ENCODE measurements at places on chromosomes 12 and 14.
A peak's percentile ranks its signal among the peaks of the same experiment; 100 is the strongest.

DNA sequence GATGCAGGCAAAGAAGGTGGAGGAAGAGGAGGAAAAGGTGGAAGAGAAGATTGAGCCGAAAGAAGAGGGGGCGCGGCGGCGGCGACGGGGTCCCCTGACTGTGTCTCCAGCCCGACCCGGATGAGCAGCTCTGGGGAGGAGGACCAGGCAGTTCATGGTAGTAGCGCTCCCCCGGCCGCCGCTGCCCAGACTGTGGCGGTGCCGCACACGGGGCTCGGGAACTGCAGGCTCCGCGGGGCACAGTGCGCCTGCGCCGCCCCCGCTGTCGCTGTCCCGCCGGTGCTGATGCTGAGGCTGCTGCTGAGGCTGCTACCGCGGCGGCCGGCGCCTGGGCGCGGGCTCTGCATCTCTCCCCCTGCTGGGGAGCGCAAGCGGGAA, at the start of gene KCNH5:
Gene KCNH5 (minus strand): TSS at position 225 of the 378 bp plus-strand sequence. CDS start 272 bp downstream, outside the sequence.
- no peak for DNase-seq

GRCh38 chr12:130216031-130216430, 53.8 kb downstream of the FZD10 start:
- DNase-seq, result no peak

- no peak for DNase-seq
Measured at GRCh38 chr12:27347779-27348178, 15.1 kb downstream of the BMAL2 start.

- no peak for DNase-seq
Measured at GRCh38 chr14:96038920-96039632, at the start of gene C14orf132. TSS of gene C14orf132 (plus strand) at chr14:96039362. CDS start at chr14:96039501, 139 bp downstream.

DNA sequence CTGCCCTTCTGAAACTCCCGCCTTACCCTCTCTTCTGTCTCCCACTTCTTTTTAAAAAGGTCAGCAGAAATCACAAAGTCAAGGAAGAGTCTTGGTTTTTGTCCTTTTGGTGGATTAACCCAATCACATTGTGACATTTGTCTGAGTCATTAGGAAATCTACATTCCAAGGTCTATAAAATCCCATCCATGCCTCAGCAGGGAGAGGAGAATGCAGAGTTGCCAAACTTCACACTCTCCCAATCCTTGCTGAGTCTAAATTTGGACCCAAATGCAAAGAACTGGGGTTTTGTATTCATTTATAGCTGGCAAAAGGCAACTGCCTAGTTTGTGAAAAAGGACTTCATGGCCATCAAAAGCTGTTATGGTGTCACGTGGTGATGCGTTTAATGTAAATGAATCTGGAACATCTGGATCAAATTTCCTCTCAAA, 67.9 kb downstream of the TMEM30B start:
- DNase-seq, result no peak

- DNase-seq, result peak; percentile 92
Measured at GRCh38 chr12:401235-402028, at the start of gene CCDC77. TSS of gene CCDC77 (plus strand) at chr12:401644. CDS start at chr12:409384, 7,740 bp downstream.

DNA sequence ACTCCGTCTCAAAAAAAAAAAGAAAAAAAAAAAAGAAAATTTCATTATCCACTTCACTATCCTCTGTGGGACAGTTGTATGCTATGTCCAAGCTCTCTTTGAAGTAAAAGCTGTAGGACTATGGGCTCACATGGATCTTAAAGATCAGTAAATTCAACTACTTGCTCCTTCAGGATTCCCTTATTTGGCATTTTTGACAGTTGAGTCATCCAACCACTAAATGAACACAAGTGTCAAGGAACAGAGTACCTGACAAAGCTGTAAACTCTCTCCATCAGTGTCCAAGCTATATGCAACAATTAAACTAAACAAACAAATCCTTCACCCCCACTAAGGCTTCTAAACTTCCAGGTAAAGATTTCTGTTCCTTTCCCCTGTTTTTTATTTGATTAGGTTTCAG, 177.0 kb downstream of the CEP128 start:
- no peak for DNase-seq

DNA sequence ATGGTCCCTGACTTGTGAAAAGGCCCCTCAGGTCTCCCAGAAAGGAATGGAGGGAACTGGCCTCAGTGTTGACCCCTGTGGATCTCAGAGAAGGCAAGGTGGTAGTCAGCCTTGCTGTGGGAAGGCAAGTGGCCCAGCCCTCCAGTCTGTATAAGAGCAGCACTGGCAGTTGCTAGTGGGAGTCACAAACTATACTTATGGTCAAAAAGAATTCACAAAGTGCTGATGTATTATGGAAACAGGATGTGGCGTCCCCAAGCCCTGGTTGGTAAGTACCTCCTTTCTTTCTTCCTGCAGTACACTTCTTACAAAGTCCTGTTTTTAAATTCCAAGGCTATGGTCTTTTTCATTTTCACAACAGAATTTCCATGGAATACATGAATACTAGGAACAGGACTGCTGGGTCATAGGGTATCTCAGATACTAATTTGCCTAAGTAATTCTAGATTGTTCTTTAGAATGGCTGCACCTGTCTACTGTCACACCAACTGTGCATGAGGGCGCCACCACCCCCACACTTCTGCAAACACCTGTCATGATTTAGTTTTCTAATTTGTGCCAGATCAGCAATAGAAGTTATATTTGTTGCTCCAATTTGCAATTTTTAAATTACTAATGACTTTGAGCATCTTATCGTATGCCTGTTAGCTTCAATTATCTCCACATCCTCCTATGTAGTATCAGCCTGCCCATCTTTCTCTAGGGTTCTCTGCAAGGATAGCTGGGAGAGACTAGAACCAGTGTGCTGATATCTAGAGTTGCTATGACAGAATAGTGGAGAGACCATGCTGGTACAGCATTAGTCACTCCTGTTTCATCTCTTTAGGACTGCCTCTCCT, 40.7 kb upstream of the TMEM263 start:
- DNase-seq, result no peak

DNA sequence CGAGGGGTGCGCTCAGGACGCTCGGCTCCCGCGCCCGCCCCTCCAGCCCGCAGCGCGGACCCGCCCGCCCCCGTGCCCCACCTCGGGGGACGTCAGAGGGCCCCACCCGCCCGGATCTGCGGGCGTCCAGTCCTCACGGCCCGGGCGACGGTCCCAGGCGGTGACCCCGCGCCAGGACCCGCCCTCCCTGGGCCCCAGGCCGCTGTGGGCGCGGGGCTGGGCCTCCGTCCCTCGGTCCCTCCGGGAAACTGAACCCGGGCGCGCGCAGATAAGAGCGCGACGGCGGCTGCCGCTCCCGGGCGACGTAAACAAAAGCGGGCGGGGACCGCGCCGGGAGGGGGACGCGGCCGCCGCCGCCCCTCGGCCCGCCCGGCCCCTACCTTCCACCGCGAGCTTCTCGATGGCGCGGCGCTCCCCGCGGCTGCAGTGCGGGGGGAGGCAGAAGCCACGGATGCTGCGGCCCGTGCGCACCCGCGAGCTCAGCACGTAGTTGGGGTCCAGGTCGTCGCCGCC, 1.1 kb downstream of the CKB start:
- no peak for DNase-seq

DNA sequence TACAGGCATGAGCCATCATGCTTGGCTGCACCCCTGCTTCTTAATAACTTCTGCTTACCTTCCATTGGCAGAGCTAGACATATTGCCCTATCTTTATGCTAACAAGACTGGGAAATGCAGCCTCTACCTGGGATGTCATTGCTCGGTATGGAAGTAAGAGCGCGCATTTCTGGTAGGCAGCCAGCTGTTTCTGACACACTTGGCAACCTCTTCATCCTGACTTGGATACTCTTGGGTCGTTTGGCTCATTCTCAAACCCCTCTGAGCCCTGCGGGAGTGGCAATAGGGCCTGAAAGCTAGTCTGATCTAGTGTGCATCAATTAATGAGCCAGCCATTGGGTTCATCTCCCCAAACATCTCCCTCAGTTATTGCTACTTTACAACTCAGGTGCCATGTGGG, 5.4 kb upstream of the PLBD1 start:
- no peak for DNase-seq

DNA sequence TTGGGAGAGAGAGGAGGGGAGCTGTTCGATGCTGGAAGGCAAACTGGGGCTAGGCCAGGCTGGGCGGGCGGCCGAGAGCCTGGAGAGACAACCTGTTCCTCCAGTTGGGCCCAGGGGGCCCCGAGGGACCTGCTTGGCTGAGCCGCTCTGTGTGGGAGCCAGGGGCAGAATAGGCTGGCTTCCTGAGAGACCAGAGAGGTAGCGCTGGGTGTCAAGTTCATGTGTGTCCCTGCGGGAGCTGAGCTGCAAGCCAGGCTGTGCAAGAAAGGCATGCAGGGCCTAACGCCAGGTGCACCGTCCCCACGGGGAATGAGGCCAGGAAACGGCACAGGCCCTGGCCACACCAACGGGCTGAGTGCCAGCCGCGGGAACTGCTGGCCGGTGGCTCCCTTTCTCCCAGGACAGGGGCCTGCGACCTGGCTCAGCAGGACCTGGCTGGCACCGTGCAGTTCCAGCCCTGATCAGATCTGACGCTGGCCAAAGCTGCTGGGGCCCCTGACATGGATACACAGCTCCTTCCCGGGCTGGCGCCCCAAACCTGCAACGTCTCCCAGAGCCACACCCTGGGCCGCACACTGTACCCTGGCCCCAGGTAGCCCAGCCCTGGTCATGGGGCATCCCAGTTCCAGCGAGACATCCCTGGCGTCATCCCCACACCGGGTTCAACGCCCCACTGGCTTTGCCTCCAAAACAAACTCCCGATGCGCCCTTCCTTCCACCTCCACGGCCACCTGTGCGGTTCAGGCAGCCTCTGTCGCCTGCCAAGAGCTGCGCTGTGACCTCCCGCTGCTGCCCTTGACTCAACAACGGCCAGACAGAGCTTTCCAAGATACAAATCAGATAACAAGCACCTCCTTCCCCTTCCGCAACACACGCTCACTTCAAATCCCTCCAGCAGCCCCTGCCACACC, 65.0 kb downstream of the RFLNA start:
- DNase-seq, result no peak

DNA sequence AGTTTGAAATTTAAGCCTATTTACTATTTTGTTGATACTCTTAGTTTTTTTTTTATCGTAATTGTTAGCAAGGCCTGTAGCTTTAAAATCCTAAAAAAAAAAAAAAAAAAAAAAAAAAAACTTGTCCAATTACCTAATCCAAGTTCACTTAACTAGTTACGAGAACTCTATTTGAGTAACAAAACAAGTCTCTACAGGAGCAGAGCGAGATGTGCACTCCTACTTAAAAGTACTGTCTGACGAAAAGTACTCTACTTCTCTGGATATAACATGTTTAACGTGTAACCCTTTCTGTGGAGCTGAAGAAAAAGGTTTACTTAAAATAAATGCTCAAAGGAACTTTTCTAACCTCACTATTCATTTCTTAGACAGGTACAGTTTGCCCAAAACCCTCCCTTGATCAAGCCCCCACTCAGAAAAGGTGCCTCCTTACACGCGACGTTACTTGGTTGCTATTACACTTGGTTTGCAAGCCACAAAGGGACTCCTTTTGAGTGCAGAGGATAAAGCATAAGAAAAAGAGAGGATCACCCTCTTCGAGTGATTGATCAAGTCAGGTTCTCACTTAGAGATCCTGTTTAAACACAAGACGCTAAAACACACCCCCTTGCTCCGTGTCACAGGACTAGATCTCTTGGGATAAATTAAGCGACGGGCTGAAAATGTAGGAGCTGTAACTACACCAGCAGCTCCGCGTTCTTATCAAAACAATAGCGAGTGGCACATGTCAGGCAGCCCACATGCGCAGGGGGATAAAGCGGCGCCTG, 2.2 kb downstream of the BAZ1A start:
- peak; percentile 42 for DNase-seq

GRCh38 chr14:69685218-69685616, 73.8 kb downstream of the SUSD6 start:
- DNase-seq, result peak; percentile 73

DNA sequence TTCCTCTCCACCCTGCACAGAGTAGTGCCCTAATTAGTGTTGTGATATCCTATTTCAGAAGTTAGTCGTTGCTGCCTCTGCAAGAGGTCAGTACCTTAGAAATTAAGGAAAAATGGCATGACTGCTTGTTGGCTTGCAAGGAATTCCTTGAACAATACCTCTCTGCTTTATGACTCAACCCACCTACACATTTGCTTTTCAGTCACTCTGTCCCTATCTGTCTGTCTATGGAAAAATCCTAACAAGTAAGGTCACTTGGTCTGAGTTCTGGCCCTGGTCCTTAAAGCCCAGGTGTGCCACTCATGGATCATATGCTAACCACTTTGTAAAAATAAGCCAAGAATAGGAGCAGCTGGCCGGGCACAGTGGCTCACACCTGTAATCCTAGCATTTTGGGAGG, 116.4 kb upstream of the ATF1 start:
- DNase-seq, result no peak

- no peak for DNase-seq
Measured at GRCh38 chr12:117124421-117125271, 25.4 kb upstream of the TESC start.

- DNase-seq, result no peak
Measured at GRCh38 chr14:105336477-105337287, 22.1 kb downstream of the PACS2 start.

- no peak for DNase-seq
Measured at GRCh38 chr12:99157946-99158345, 489.6 kb upstream of the GARIN6 start.

DNA sequence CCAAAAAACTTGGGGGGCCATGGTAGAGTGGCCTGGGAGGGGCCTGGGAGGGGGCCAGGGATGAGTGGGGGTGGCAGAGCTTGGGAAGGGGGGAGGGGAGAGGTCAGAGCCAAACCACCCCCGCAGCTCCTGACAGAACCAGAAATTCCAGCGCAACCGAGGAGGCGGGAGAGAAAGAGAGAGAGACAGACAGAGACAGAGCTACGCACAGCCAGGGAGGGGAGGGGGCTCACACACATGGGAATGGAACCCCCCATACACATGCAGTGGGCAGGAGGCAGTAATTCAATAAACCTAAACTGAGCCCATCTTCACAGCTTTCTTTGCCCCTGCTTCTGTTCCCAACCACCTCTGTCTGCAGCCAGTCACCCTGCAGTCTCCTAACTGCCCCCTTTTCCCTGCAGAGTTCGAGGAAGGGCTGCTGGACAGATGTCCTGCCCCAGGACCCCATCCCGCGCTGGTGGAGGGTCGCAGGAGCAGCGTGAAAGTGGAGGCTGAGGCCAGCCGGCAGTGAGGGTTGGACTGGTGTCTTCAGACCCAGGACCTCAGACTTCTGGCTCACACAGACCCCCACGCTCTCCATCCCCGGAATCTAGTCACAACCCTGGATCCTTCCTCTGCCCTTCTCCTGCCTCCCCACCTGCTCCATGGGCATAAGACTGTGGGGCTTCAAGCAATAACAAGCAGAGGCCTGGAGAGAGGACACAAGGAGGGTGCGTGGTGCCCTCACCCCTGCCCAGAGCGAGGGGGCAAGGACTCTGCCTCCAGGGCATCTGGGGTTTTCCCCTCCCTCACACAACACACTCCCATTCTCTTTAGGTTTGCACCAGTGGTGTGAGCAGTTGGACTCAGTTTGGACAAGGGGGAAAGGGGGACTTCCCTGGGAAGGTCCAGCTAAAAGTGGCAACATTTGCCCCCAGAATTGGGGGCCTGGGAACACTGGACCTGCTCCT, 5.6 kb downstream of the NAB2 start:
- no peak for DNase-seq

GRCh38 chr14:92895352-92895878, 27.5 kb upstream of the CHGA start:
- no peak for DNase-seq

GRCh38 chr14:74917646-74918081, 5.4 kb downstream of the RPS6KL1 start:
- no peak for DNase-seq

GRCh38 chr14:98144964-98145363, 1127.0 kb downstream of the BCL11B start:
- DNase-seq, result no peak

GRCh38 chr14:83478741-83479140, 1945.1 kb upstream of the SEL1L start:
- DNase-seq, result no peak

All from inflammatory macrophage treated with lipopolysaccharide for 4 hours (primary cell).